ENCODE measurements at places on chromosomes 13 and 19.

- H3K27ac ChIP-seq, result no peak overlapping the region
- H3K36me3 ChIP-seq, result no peaks in the 10 kb centered on the region
- no peaks in the 10 kb centered on the region for H3K4me1 ChIP-seq
- no peak for DNase-seq
Observed at GRCh38 chr19:51076631-51077213, 6.0 kb downstream of the KLK14 start.

DNA sequence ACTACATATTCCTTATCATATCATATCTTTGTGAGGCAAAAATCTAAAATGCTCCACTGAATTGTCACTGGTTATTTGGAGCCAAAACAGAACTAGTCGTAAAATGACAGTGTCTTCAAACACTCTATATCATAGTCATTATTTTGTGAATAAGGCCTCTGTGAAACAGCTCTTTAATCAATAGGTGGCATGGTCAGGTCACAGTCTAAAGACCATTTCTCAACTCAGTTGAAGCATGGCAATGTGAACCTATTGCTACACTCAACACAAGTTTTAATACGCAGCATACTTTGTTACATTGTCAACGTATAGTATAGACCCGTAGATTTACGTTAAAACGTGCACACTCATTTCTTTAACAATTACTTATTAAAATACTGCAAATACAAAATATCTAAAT lies 131.3 kb upstream of the PCDH20 start:
- no peak for DNase-seq
- no peak overlapping the region for H3K27ac ChIP-seq
- no peaks in the 10 kb centered on the region for H3K4me1 ChIP-seq

DNA sequence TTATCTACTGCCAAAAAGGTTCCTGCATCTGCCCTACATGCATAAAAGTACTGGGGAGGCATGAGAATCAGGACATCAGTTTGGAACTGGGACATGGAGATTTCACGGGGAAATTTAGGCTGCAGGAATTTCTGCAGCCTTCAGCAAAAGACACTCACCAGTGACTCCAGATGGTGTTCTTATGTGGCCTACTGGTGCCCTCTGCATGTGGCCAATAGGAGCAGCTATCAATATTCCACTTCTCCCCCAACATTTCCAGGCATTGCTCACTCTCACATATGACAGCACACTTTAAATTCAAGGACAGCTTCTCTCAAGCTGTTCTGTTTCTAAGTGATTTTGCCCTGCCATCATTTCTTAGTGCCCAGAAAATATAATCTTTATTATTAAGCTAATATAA lies 570.5 kb upstream of the ARGLU1 start:
- H3K36me3 ChIP-seq, result no peaks in the 10 kb centered on the region
- no peaks in the 10 kb centered on the region for H3K4me1 ChIP-seq
- no peak for DNase-seq
- no peaks in the 10 kb centered on the region for H3K27me3 ChIP-seq

DNA sequence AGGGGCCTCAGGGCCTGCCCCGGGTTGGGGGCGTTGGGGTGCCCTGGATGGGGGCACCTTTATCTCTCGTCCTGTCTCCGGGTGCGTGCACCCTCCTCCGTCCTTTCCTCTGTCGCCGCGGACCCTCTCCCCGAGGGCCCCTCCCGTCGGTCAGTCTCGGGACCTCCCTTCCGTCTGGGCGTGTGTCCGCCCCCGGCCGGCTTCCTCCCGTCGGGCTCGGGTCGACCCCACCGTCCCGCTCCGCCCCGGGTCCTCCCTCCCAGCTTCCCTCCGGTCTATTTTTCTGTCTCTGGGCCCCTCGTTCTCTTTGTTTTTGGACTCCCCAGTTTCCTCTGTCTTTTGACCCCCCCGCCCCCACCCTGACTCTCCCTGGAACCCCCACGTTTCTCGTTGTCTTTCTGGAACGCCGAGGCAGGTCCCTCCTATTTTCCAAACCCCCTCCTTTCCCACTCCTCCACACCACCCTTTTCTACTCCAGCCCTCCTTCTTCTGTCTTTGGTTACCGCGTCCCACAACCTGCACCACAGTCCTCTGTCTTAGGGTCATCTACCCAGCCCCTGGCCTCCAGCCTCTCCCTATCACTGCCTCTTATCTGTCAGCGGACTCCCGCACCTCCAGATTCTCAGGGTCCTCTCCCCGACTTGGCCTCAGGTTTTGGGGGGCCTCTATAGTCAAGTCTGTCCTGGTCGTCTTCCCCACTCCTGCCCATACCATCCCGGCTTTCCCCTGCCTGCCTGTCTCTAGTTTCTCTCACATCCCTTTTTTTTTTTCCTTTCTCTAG lies 757 bp downstream of the EGLN2 start:
- peaks cover 31% of the 10 kb centered on the region for H3K4me1 ChIP-seq
- H3K36me3 ChIP-seq, result peaks cover 40% of the 10 kb centered on the region
- no peaks in the 10 kb centered on the region for H3K27me3 ChIP-seq
- DNase-seq, result no peak

DNA sequence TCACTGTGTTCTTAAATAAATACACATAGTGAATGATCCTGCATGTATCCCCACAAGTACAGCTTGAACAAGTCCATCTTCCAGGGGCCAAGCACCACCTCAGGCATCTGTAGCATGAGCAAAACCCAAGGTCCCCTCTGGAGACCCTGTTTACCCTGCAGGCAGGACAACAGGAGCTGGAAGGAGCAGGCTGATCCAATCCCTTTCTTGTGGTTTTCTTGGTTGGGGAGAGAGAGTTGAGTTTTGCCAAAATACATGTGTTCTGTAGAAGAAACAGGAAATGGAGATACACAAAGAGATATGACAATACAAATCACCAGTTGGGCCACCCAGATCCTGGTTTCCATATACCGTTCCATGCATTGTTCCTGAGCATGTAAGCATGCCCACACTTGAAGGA lies 92.8 kb downstream of the SHISA2 start:
- H3K36me3 ChIP-seq, result no peaks in the 10 kb centered on the region
- no peaks in the 10 kb centered on the region for H3K27me3 ChIP-seq
- H3K4me1 ChIP-seq, result no peaks in the 10 kb centered on the region
- no peak overlapping the region for H3K4me3 ChIP-seq

GRCh38 chr13:48320891-48321510 lies 17.4 kb downstream of the RB1 start:
- no peak overlapping the region for H3K27ac ChIP-seq
- H3K27me3 ChIP-seq, result no peaks in the 10 kb centered on the region
- H3K4me1 ChIP-seq, result no peaks in the 10 kb centered on the region
- peaks cover 6% of the 10 kb centered on the region for H3K36me3 ChIP-seq
- no peak overlapping the region for H3K4me3 ChIP-seq
